T-helper 17 cell (primary cell): ENCODE measurements at places on chromosomes 2 and 18.

- DNase-seq, result no peak
Measured at GRCh38 chr2:43418680-43419079, 177.2 kb downstream of the THADA start.

GRCh38 chr2:16124881-16125613 lies 184.7 kb downstream of the MYCN start:
- DNase-seq, result no peak

DNA sequence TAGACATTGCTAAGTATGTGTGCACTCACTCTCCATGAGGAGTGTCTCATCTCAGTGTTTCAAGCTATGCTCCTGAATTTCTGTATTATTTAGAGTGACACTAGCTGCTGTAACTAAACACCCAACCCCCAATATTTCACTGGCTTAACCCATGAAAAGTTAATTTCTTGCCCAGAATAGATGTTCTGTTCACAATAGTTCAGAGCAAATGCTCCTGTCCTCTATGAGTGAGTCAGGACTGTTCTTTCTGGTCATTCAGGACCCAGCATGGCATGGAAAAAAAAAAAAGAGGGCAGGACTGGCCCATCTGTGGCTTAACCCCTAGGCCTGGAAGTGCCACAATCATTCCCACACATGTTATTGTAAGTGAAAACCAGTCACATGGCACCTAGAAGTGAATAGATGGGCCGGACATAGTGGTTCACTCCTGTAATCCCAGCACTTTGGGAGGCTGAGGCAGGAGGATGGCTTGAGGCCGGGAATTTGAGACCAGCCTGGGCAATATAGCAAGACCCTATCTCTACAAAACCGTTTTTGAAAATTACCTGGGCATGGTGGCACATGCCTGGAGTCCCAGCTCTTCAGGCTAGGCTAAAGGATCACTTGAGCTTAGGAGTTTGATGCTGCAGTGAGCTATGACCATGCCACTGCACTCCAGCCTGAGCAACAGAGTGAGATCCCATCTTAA lies 663.6 kb downstream of the IRS1 start:
- DNase-seq, result no peak

DNA sequence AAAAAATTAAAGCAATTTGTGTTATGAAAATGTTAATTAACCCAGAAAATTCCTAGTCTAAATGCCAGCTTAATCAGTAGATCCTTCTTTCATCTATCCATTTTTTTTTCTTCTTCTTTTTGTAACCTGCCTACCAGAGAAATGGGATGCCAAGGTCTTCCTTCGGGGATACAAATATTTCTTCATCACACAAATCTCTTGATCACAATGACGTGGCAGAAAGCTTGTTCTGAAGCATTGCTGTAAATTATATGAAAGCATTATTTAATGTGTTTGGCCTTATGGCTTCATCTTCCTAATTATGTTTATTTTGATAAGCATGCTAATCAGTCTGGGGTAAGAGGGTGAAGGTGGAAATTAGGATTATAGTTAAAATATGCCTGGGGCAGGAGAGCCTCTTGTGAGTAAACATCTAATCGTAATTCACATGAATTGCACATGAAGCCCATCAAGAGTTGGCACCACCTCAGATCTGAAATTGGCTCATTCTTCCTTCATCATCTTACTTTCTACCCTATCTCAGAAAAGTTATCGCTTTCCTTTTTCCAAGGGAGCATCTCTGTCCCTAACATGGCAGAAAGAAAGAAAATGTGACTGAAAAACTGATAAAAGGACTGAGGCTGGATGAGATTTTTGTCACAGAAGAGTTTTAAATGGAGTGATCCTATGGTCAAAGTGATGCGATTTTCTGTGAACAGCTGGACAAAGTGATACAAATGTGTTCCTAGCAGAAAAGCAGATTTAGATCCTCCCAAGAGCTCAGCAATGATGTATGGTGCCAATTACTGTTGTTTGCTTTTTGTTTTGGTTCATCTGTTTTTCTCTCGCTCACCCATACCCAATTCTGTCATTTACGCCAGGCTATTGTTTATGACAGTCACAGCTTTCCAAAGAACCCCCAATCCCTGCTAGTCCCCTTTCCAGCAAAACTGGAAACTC lies 76.9 kb upstream of the PMAIP1 start:
- DNase-seq, result no peak

DNA sequence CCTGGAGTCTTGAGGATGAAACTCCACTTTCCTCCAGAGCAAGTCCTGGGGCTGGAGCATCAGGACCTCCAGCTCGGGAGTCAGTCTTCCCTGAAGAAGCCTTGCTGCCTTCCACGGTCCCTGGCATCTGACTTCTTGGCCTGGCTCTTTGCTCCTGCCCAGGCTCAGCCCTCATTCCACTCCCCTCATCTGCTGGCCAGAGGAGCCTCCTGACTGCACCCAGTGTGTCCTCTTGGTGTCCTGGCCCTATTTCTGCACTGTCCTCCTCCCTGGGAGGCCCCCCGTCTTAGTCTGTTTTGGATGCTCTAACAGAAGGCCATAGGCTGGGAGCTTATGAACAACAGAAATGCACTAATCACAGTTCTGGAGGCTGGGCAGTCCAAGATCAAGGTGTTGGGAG lies 231.5 kb downstream of the LOXHD1 start:
- DNase-seq, result no peak

DNA sequence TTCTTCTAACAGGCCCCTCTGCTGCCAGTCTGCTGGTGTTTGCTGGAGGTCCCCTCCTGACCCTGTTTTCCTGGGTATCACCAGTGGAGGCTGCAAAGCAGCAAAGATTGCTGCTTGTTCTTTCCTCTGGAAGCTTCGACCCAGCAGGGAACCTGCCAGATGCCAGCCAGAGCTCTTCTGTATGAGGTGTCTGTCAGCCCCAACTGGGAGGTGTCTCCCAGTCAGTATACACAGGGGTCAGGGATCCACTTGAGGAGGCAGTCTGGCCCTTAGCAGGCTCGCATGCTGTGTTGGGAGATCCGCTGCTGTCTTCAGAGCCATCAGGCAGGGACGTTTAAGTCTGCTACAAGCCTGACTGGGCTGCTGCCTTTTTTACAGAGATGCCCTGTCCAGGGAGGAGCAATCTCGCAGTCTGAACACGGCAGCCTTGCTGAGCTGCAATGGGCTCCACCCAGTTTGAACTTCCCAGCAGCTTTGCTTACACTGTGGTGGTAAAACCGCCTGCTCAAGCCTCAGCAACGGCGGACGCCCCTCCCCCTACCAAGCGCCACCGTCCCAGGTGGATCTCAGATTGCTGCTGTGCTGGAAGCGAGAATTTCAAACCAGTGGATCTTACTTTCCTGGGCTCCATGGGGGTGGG lies 29.9 kb downstream of the CHCHD5 start:
- DNase-seq, result no peak

GRCh38 chr2:53752385-53752784 lies 15.2 kb upstream of the CHAC2 start:
- DNase-seq, result no peak

GRCh38 chr2:254241-254640 lies 9.6 kb downstream of the SH3YL1 start:
- DNase-seq, result no peak

DNA sequence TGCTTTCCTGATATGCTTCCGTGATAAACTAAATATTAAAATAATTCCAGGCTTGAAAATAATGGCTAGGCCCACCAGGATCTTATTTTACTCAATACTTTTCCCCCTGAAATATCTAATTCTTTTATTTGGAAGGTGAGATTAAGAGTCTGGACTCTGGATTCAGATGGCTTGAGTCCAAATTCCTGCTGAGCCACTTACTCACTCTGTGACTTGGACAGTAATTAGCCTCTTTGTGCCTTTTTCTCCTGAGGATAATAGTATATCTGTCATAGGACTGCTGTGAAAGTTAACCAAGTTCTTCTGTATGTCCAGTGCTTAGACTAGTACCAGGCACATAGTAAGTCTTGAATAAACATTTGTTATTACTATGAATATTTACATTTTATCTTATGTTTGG lies 127.3 kb upstream of the ERBB4 start:
- no peak for DNase-seq

- no peak for DNase-seq
Measured at GRCh38 chr18:7596147-7596546, 29.0 kb downstream of the PTPRM start.

DNA sequence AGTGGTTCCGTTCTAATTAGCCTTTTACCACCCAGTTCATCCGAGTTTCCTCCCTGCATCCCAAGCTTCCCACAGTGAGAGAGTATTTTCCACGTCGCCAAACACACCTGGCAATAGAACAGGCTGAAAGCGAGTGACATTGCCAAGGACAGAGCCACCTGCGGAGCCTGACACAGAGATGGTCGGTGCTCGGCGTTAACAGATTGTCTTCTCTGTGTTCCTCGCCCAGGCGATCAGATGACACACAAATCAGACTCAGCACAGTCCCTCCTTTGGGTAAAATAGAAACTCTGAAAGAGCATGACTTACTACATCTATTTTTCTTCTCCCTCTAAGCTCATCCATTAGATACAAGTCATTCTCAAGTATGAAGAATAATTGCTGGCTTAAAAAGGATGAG lies 107.7 kb downstream of the CD226 start:
- DNase-seq, result no peak

DNA sequence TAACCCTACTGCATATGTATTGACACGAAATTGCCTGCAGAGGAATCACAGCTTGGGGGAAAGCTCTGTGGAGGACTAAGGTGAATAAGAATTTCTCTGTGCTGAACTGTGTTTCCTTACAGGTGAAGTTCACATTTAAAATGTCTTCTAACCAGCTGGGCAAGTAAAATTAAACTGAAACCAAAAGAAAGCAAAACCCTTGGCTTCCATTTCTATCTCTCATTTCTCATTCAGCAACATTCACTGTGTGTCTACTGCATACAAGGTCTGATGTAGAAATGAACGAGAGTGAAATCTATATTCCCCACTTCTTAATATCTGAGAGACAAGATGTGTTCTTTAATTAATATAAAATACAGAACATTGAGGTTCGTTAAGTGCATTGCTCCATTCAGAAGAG lies 397.3 kb downstream of the SOX11 start:
- DNase-seq, result no peak

DNA sequence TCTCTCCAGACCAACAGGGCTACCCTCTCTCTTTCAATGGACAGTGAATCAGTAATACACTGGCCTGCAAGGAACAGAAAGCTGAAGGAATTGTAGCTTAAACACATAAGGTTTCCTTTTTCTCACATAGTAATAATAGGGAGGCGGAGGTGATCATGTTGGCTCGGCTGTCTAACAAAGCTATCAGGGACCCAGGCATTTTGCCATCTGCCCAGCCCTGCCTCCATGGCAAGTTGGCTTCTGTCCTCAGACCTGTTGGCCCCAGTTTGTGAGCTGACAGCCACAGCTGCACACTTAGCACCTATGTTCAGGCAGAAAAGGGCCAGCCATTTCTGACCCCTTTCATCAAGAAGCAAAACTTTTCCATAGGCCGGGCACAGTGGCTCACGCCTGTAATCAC lies 2.0 kb upstream of the CHRNG start:
- no peak for DNase-seq

DNA sequence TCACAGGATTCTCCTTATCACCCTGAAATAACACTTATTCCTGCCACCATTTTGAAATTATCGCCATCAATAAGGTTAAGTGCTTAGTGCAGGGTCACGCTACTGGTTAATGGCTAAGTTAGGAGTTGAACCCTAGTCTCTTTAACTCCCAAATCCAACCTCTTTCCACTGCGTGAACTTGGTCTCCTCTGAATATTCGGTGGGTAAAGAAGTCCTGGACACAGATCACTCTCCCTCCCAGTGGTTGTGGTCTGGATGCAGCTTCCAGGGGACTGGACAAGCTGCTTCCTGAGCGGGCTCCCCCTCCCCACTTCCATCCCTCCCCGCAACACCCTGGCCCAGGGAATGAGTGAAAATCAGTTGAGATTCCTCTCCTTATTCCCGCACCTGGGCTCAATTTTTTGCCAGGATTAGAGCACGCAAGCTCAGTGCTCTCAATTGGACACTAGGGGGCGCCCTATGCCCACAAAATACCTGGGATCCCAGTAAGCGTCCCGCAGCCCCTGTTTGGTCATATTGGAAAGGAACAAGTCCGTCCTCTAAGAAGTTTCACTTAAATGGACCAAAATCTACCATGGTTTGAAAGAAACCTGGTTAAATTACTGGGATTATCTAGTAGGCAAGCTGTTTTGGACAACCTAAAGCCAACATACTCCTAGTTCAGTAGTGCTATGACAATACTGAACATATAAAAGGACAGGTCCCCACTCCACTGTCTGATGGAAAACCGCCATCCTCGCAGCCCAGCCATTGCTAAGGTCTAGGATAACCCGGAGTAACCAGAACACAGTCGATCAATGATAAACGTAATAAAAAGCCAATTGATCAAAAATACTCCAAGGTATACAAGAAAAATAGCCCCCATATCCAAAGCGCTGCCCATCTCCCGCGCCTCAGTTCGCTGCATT lies 40.4 kb downstream of the DHRS9 start:
- DNase-seq, result peak; percentile 44

- DNase-seq, result no peak
Measured at GRCh38 chr2:208415255-208415654, 8.7 kb downstream of the PTH2R start.

DNA sequence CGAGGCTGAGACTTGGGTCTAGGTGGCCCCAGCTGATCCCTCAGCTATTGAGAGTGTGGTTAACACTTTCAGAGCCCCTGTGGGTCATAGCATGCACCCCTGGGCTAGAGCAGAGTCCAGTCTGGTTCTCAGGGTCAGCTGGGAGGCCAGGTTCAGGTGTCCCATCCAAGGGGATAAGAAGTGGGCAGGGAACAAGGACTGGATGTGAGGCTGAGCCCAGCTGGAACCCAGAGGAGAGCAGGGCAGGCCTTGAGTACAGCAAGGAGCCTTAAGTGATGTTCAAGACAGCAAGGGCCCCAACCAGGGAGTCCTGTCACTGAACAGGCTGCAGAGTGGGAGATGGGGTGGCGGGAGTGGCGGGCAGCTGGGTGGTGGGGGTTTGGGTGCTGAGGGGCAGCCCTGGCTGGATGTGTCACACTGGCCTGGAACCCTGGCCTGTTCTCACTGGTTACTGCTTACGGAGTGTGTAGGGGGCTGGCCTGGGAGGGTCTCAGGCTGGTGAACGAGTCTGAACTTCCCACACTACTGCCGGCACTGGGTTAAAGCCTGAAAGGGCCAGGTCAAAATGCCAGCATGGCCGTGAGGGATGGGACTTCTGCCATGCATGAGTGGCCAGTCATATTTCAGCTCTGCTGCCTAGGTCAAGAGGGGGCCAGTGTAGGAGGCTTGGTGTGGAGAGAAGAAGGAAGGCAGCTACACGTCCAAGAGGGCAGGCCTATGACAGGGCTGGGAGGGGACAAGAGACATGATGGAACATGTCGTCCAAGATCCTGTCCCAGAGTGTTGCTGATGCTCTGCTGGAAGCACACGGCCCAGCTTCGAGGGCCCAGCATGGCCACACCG lies 13.6 kb downstream of the TMEM185B start:
- DNase-seq, result no peak

- DNase-seq, result no peak
Measured at GRCh38 chr2:15942711-15943345, 2.5 kb downstream of the MYCN start.
